Renal cortex interstitium (tissue), 15 donors: ENCODE measurements at places on chromosomes 1 and 21.

- no peak for DNase-seq
Measured at GRCh38 chr1:94265906-94266305, 28.5 kb upstream of the ARHGAP29 start.

DNA sequence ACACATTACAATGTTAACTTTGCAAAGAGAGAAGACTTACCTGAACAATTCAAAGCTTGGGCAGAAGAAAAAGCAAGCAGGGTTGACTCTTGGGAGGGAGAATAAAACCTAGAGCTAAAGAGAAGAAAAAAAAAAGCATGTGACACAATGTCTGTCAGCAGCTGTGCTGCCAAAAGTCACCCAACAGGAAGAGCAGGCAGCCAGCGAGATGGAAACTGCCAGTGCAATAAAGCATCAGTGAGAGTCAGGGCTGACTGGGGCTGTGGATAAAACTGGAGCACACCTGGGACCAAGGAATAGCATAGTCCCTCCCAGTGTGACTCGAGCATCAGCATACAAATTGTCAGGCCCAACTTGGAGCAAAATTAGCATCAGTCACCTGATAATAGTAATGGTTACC, 65.0 kb upstream of the SLC22A15 start:
- peak; percentile 26 for DNase-seq

- no peak for DNase-seq
Measured at GRCh38 chr1:12438349-12438924, 179.6 kb downstream of the DHRS3 start.

DNA sequence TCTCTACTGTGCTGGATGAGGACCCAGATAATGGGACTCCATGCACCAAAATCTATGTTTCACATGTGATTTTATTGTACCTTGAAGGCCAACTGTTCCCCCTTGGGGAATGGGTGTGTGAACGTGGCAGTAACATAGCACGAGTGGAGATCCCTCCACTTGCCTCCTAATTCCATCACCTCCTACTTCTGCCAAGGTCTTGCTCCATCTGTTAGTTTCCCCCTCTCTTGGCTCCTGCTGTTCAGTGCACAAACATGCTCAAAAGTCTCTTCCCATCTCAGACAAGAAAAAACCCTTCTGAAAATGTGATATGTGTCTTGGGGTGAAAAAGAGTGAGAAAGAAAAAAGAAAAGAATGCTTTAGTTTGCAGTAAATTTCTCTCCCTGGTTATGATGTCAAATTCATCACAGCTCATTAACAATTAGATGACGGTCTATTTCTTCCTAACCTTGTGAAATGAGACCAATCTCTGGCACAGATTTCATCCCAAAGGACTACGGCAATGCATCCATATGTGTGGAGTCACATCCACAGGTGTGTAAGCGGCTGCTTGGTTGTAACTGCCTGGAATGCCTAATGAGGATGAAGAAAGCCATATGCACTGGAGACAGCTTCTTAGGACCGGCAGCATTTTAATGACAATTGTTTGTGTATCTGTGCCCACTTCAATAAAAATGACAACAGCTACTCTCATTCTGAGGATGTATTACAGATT, 79.3 kb upstream of the DIRAS3 start:
- DNase-seq = no peak

DNA sequence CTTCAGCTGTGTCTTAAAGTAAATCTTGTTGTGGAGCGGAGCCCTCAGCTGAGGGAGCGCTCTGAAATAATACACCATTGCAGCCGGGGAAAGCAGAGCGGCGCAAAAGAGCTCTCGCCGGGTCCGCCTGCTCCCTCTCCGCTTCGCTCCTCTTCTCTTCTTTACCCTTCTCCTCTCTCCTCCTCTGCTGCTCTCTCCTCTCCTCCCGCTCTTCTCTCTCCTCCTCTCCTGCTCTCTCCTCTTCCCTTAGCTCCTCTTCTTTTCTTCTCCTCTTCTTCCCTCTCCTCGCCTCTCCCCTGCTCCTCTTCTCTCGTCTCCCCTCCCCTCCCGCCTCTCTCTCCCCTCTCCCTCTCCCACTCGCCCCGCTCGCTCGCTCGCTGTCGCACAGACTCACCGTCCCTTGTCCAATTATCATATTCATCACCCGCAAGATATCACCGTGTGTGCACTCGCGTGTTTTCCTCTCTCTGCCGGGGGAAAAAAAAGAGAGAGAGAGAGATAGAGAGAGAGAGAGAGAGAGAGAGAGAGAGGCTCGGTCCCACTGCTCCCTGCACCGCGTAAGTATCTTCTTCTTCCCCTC, at the start of gene PROX1:
PROX1 (plus strand) TSS at position 47 of the 580 bp plus-strand sequence. CDS start 8,563 bp downstream, outside the sequence.
- DNase-seq = no peak

GRCh38 chr1:27548858-27549719, 54.9 kb downstream of the AHDC1 start:
- no peak for DNase-seq

- DNase-seq = no peak
Measured at GRCh38 chr1:234647758-234648157, 37.8 kb upstream of the IRF2BP2 start.

DNA sequence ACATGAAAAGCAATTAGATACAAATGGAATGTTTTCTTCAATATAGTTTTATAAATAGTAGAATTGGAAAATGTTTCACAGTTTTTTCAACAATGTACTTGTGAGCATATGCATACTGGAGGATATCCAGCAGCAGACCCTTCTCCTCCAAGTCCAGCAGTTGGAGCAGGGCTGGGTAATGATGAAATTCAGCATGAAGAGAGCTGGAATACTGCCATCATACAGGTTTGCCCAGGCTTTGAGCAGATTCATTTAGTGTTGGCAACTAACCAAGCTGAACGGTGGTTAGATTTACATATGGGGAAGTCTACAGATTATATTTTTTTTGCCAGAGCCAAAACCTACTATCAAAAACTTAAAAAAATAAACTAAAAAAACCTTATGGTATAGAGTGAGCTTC, 38.3 kb downstream of the WDR3 start:
- no peak for DNase-seq

DNA sequence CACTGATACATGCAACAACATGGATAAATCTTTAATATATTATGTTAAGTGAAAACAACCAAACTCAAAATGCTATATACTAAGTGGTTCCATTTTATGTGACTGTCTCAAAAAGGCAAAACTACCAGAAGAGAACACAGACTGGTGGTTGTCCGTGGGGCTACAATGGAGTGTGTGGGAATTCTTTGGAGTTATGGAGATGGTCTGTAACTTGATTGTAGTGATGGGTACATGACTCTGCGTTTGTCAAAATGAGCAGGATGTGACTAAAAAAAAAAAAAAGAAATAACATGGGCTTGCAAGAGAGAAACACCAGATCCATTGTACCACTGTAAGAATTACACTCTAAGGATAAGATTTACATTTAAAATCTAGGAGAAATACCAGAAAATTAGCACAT, 52.2 kb upstream of the KIAA1614 start:
- DNase-seq = no peak

- no peak for DNase-seq
Measured at GRCh38 chr1:73766786-73767348, 431.1 kb downstream of the LRRIQ3 start.

GRCh38 chr1:200749090-200749489, 10.4 kb downstream of the CAMSAP2 start:
- no peak for DNase-seq

- DNase-seq = no peak
Measured at GRCh38 chr1:109151146-109151990, 37.5 kb downstream of the ELAPOR1 start.

GRCh38 chr21:42509244-42509643, 4.4 kb upstream of the SLC37A1 start:
- no peak for DNase-seq

GRCh38 chr1:106447466-106447865, 609.0 kb upstream of the PRMT6 start:
- no peak for DNase-seq

- DNase-seq = no peak
Measured at GRCh38 chr1:116529199-116529631, 41.6 kb downstream of the CD58 start.

DNA sequence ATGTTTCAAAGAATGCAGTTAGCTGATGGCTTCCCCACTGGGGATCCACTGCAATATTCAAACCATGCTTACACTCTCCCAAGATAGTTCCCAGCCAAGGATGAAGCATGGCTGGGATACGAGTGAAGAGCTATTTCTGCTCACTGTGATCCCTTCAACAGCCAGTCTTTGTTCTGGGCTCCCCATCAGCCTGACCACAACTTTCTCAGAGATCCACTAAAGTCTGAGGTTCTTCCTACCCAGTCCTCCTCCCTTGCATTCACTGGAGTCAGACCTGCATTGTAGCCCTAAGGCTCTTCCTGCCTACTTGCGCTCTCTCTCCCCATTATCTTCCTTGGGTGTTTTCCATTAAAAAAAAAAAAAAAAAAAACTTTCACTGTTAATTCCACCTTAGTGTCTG, 101.4 kb downstream of the TTLL7 start:
- DNase-seq = no peak

GRCh38 chr1:229396585-229397206, 37.2 kb downstream of the ACTA1 start:
- no peak for DNase-seq
